Stimulated activated CD8-positive, alpha-beta memory T cell treated with anti-CD3 and anti-CD28 coated beads, Interleukin-15, amount 100 ng/mL, for 4 hours (primary cell): ENCODE measurements at places on chromosomes 3 and 15.
A peak's percentile ranks its signal among the peaks of the same experiment; 100 is the strongest.

DNA sequence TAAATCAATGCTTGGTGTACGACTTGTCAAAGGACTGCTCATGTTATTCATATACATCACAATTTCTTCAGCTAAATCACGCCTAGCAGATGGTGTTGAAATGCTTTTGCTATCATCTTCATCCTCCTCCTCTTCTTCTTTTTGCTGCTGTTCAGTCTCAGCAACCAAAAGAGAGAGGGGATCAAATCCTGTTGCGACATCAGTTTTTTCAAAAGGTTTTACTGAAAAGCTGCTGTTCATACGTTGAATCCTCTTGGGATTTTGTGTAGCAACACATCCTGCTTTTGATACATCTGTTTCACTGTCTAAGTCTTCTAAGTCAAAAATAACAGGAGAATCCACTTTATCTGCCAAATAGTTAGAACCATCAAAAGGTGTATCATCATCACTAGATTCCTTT lies 69.0 kb downstream of the SLC24A1 start:
- DNase-seq: no peak

- DNase-seq: no peak
Observed at GRCh38 chr3:108946292-108947285, 7.1 kb downstream of the GUCA1C start.

- DNase-seq: no peak
Observed at GRCh38 chr3:50423543-50423942, 64.2 kb upstream of the TMEM115 start.

GRCh38 chr3:195076981-195077610 lies 193.9 kb downstream of the XXYLT1 start:
- no peak for DNase-seq

DNA sequence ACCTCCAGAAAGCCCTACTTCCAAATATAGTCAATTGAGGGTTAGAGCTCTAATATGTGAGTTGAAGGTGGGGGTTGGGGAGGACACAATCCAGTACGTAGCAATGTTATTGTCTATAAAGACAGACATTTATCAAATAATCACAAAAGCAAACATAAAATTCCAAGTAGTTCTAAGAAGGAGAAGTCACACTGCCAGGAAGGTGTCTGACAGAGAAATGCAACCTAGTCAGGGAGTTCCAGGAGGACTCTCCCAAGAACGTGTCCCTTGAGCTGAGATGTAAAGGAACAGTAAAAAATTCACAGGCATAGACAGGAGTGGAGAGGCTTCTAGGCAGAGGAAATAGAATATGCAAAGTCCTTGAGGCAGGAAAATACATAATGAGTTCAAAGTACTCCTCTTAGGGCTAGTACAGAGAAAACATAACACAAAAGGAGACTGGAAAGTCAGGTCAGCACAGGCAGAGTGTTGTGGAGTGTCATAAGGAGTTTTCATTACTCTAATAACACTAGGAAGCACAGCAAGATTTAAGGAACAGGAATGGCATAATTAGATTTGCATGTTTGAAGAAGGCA lies 277.6 kb upstream of the STT3B start:
- no peak for DNase-seq

GRCh38 chr15:50911001-50911400 lies 2.5 kb downstream of the AP4E1 start:
- no peak for DNase-seq

- no peak for DNase-seq
Observed at GRCh38 chr3:192888190-192888589, 29.5 kb downstream of the MB21D2 start.

- no peak for DNase-seq
Observed at GRCh38 chr3:128275316-128276145, 122.2 kb downstream of the EEFSEC start.

GRCh38 chr3:171690281-171690680 lies 120.0 kb downstream of the PLD1 start:
- no peak for DNase-seq

GRCh38 chr3:171480526-171480925 lies 20.3 kb upstream of the TNIK start:
- DNase-seq: no peak

DNA sequence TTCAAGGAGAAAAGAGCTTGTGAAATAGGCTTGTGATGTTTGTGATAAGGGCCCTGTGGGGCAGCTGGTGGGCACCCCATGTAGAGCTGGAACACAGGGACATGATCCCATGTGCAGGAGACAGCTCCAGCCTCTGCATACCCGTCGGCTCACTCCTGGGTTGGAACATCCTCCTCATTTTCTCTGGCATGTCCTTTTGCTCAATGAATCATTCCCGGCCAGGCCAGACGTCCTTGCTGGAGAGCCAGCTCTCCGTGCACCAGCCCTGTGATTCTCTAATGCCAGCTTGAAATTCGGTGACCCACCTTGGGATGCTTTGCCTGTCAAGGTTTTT lies 77.3 kb downstream of the SMAD3 start:
- no peak for DNase-seq

DNA sequence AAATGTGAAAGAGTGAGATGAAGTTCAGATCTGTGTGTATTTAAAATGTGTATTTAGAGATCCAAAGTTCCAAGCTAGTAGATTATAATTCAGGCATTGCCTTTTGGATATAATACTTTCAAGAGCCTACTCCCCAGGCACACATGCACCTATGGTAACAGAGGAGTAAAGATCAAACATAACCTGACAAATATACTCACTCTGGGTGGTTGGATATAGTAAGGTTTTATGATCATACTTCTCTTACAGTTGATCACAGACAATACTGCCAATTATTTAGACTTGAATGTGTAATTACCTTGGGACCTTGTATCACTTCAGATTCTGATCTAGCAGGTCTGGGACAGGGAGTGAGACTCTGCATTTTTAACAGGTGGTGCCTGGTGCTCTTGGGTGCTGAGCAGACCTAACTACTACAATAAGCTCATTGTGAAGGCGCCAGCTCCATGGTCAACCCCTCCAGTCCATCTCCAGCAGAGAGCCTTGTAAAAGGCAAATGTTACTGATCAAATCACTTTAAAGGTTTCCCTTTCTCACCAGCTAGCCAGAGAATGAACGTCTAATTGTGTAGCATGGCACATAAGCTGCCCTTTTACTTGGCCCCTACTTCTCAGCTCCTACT lies 55.5 kb downstream of the NBEAL2 start:
- no peak for DNase-seq

DNA sequence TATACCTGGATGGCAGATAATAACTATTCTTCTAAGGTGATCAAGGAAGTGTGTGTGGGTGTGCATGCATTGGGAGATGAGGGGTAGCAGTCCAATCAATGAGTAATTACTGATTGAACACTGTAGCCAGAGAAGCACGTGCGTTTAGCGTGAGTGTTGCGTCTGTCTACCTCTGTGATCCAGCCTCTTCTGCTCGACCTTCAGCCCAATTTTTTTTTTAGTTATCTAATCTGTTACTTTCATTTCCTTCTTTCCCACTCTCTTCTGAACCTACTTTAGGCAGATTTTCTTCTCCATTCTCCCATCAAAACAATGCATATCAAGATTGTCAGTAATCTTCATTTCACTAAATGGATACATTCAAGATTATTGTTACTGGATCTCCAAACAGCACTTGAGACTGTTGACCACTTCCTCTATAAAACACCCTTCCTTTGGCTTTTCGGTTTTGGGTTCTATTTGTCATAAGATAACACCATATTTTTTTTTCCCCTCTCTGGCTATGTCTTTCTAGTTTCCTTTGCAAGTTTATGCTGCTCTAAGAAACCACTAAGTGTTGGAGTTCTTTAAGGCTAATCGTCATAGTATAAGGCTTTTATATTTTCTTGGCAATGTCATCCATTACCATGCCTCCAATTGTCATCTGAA lies 41.0 kb downstream of the MCTP2 start:
- DNase-seq: no peak

- DNase-seq: no peak
Observed at GRCh38 chr3:147002721-147003120, 397.6 kb upstream of the PLSCR5 start.

DNA sequence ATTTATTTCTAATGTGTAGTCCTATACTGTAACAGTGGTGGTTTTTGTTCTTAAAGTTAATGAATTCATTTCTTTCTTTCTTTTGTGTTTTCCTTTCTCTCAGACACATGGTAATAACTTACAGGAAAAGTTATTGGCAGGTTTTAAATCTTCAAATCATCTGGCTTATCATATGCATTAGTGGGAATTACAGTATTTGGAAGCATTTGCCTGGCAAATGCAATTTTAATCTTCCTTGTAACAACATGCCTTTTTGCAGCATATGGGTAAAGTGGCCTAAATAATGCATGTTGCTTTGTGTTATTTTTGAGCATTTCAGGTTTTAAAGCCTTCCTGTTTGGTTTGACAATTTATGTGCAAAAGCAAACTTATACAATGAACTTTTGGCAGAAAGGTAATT lies 66.8 kb downstream of the GALK2 start:
- no peak for DNase-seq

DNA sequence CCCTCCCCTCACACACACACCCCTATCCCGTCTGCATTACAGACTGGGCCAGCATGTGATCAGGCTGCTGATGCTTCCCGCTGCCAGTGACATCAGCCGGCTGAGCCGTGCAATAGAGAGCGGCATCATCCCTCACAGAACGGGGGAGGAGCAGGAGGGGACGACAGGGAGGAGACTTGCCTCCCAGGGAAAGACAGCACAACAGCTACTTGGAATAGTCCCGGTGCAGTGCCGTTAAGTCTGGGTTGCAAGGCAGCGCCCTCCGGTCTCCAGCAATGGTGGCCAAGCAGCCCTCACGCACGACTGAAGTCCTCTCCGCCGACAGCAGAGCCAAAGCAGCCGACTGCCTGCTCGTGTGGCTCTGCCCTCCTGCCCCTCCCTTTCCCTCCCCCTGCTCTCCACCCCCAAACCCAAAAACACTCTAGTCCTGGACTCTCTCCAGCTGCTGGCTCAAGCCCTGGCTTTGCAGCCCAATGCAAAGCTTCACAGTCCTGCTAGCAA lies 31.5 kb upstream of the RPS17 start:
- DNase-seq: no peak

DNA sequence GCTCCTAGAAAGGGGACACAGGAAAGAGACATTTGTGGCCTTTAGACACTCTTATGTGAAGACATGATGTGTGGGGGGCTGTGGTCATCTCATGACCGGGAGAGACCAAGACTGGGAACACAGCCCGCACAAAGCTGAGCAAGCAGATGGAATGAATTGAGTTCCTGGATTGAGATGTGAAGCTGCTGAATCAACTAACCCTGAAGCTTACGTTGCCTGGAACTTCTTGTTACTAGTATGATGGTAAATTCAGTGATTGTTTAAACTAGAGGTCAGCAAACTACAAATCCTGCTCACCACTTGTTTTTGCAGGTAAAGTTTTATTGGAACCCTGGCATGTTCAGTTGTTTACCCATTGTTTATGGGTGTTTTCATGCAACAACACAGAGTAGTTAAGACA lies 83.4 kb upstream of the BHLHE40 start:
- DNase-seq: no peak

DNA sequence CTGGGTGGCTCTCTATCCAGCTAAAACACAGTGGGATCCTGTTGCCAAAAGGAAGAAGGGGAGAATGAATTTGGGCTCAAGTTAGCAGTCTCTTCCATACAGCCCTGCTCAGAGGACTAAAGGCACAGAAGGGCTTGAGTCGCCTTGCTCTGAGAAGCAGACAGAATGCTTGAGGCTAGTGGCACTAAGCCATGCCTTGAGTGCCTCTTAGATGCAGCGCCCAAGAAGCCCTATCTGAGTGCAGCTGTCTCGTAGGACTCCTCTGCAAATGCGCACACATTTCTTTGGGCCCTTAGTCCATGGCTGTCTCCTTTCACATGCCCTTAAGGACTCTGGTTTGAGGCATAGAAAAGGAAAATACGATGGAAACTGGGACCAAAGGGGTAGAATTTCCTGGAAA lies 211.3 kb upstream of the CHRM5 start:
- no peak for DNase-seq

- DNase-seq: no peak
Observed at GRCh38 chr15:30905821-30906220, 2.1 kb downstream of the FAN1 start.

- no peak for DNase-seq
Observed at GRCh38 chr3:73215281-73215680, 153.8 kb downstream of the EBLN2 start.

- no peak for DNase-seq
Observed at GRCh38 chr3:171778493-171778892, 31.8 kb downstream of the PLD1 start.

- no peak for DNase-seq
Observed at GRCh38 chr3:160686955-160687535, 10.1 kb downstream of the ARL14 start.

GRCh38 chr3:188232656-188233055 lies 78.7 kb downstream of the LPP start:
- no peak for DNase-seq

GRCh38 chr15:41772720-41773331 lies 1.5 kb upstream of the MAPKBP1 start:
- peak; percentile 26 for DNase-seq

DNA sequence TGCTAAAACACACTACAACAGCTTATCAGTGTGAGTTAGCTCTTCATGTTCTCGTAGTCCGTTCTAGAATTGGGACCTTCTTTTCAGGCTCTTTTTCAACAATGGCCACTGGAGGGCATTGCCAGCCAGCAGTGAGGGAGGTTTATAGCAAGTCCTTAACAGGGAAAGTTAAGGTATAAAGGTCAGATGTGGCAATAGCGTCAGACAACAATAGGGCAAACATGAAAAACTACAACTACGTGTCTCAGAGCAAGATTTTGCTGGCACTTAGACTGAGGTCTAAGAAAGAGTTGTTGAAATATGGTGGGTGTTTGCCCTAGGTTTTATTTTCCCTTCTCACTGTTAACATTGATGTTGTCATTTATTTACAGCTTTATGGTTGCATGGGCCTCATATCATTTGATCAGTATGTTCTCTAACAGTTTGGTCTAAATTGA lies 161.4 kb downstream of the GMNC start:
- no peak for DNase-seq

DNA sequence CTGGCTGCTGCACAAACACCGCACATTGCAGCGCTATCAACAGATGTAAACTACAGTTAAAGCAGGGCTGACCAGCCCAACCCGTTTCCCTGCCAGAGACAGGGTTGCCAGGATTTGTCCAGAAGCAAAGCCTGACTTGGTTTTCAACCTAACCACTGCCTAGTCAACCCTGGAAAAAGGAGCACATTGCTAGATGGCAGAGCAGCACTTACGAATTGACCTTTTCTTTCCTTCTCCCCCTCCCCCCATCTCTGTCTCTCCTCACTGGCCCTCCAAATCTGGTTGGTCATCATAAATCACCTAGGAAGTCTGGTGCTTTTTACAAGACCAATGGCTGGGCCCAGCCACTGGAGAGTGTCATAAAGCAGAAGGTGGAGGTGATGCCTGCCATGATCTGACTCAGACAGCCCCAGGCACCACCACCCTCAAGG lies 51.3 kb downstream of the ABCC5 start:
- no peak for DNase-seq

GRCh38 chr3:145294572-145294971 lies 866.4 kb downstream of the PLOD2 start:
- no peak for DNase-seq

GRCh38 chr15:78050826-78051225 lies 26.7 kb downstream of the TBC1D2B start:
- no peak for DNase-seq
